HFF-Myc (cell line): ENCODE measurements at places on chromosomes 3 and 15.

DNA sequence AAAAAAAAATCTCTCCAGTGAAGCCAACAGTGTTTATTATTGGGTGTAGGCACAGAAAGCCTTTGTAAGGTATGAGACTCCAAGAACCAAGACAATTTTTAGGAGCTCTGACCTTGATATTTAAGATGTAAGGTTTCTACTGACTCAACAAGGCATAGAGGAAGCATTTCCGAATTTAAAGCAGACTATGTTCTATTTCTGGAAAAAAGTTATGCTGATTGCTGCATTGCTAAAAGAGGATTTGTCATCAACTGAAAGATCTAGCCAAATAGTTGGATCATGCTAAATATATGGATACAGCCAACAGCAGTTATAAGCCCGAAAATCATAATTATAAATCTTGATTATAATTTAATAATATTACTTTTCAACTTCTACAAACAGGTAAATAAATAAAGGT is 53.3 kb upstream of the MELTF start:
- DNase-seq = no peak

GRCh38 chr3:137099364-137100219 is 141.8 kb downstream of the IL20RB start:
- DNase-seq = no peak

DNA sequence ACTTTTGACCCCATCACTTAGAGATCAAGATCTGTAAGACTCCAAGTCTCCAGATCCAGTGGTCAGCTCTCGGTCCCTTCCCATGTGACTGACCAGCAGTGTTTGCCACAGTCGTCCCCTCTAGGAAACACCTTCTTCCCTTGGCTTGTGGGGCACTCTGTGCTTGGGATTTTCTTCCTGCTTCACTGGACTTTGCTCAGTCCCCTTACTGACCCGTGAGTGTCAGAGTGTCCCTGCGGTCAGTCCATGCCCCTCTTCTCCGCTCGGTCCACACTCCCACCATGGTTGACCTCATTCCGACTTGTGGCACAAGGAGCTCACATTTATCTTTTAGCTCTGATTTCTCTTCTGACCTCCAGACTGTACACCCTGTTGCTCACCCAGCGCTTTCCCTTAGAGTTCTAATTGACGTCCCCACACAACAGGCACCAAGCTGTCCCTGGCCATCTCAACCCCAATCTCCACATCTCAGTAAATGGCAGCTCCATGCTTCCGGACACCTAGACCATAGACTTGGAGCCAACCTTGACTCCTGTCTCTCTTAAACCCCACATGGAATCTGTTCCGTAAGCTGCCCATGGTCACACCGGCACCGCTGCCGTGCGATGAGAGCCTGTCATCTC is 67.9 kb downstream of the APBA2 start:
- no peak for DNase-seq

GRCh38 chr3:28680050-28680449 is 331.4 kb upstream of the AZI2 start:
- DNase-seq = no peak

- DNase-seq = no peak
Measured at GRCh38 chr3:95277613-95278012, 1214.8 kb downstream of the NSUN3 start.

GRCh38 chr3:158916111-158916510 is 114.3 kb downstream of the MFSD1 start:
- no peak for DNase-seq

GRCh38 chr3:163722405-163722804 is 1355.9 kb downstream of the SI start:
- DNase-seq = no peak

DNA sequence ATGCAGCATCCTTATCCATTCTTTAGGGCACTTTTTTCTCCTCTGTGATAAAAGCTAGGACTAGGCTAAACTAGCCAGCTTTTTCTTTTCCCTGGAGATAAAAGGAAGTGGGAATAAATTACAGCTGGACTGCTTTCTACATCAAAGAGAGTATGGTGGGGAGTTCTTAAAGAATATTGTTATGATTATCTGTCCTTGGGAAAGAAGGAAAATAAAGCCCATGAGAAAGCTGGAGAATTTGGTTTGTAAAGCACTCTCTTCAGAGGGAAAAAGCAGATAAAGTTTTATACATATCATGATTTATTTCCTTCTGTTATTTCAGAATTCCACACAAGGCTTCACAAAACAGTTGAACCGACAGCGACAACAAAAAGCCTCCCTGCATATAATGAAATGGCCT is 923.0 kb downstream of the DIPK2A start:
- DNase-seq = no peak

DNA sequence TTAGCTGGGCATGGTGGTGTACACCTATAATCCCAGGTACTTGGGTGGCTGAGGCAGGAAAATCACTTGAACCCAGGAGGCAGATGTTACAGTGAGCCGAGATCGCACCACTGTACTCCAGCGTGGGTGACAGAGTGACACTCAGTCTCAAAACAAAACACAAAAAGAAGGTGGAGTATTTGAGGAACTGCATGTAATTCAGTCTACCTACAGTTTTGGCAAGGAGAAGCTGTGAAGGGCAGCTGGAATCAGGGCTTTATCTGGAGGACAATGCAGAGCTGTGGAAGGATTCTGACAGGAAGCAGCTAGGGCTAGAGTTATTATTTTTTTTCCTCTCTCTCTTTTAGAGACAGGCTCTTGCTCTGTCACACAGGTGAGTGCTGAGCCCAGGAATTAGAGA is 6.8 kb downstream of the H1-8 start:
- no peak for DNase-seq

DNA sequence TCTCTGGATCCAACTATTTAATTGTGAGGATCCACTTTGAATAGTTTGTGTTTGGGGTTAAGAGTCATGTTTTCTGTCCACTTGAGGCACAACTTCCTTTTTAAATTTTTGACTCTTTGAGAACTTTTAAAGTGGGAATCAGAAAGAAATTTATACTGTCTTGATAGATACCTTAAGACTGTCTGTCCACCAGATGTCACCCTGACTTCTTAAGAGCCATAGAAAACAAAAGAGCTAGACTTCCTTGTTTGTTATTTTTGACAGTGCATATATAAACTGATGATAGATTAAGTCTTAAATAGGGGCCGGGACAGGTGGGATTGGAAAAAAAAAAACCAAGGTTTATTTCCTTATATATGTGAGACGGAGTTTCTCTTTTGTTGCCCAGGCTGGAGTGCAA is 52.1 kb upstream of the WDR72 start:
- no peak for DNase-seq

GRCh38 chr15:56984681-56985481 is 66.4 kb downstream of the TCF12 start:
- no peak for DNase-seq

DNA sequence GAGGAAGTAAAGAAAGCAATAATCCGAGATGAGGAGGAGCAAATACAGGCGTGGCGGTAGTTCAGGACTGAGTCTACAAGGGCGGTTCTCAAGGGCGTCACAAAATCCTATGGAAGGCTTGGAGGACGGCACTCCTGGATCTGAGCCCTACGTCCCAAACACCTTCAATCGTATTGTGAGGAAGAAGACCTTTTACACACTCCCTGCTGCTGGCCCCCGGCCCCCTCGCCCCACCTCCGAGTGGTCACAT is 747 bp downstream of the PLD1 start:
- no peak for DNase-seq

- DNase-seq = no peak
Measured at GRCh38 chr15:80498652-80499051, 94.5 kb downstream of the ARNT2 start.

DNA sequence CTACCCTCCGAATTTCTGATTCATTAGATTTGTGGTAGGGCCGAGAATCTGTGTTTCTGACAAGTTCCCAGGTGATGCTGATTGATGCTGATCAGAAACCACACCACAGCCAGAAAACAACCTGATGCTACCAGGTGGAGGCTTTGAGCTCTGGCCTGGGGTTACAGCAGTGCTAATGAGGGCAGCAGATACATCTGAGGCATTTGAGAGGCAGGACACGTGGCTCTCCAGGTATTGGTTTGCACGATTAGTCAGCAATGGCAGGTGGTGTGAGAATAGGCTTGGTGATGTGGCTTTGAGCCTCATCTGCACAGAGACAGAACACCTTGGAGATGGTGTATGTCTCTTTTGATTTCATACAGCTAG is 78.8 kb upstream of the THBS1 start:
- no peak for DNase-seq

- DNase-seq = no peak
Measured at GRCh38 chr3:47425959-47426358, 45.1 kb downstream of the PTPN23 start.

GRCh38 chr3:141426404-141427034 is 58.2 kb downstream of the ZBTB38 start:
- DNase-seq = no peak

DNA sequence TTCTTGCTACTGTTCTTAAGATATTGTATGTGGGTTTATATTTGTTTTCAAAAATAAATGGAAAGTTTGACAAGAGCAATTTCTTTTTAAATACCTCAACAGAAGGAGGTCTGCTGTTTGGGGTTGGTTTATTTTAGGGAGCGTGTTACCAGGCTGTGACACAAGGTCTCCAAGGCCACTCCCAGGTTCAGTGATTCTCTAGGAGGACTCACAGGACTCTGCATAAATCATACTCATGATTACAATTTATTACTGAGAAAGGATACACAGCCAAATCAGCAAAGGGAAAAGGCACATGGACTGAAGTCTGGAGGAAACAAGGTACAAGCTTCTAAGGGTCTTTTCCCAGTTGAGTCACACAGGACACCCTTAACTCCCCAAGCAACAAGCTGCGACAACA is 18.8 kb upstream of the MFSD1 start:
- DNase-seq = no peak
